CD4-positive, alpha-beta memory T cell (primary cell): ENCODE measurements at places on chromosomes 1 and 21. TPM values are rescaled to one million over a fixed set of nuclear protein-coding genes. Genes with fewer than 3 reads are reported as not detected.
A peak's percentile ranks its signal among the peaks of the same experiment; 100 is the strongest.

The OLFM3 gene
- not detected for total RNA-seq

The DFFA gene
- total RNA-seq, result 25.3 TPM

DNA sequence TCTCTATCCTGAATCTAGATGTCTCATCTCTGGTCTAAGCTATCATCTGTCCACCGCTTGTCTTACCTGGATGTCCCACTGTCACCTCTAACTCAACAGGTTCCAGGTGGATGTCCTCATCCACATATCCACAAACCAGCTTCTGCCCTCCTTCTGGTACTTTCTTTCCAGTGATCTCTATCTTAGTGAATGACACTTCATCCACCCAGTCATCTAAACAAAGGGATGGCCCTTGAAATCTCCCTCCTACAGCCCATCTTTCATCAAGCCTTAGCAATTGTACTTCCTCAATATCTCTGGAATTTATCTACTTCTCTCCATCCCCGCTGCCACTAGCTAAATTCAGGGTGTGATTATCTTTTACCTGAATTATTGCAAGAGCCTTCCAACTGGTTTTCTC lies 33.9 kb upstream of the SERBP1 start:
- DNase-seq, result no peak

GRCh38 chr1:36203554-36204346 lies 20.5 kb upstream of the THRAP3 start:
- no peak for DNase-seq

DNA sequence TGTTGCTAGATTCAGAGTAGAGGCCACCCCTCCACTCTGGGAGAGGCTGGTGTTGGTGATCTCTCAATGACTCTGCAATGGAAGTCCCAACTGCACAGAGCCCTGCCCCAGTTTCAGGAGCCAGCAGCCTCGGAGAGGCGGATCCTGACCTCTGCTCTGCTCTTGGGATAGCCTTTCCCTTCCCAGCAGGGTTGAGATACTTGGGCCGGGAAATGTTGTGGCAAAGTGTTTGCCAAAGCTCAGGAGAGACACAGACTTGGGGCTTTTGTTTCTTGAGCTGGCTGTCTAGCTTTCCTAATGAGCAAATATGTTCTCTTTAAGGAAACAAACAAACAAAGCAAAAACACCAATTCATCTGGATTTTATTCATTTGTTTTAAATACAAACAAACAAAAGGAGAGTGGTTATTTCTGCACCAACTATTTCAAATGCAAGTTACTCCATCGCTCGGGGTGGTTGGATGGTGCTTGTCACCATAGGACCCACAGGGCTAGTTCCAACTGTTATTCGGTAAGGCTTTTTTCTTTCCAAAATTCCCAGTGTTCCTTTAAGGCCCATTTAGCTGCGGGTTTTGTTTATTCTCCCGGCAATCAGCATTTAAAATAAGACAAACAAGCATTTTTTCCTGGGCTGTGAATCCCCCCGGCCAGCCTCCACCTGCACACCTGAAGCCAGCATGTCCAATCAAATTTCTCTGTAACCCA lies 193.9 kb upstream of the LMO4 start:
- DNase-seq, result no peak

DNA sequence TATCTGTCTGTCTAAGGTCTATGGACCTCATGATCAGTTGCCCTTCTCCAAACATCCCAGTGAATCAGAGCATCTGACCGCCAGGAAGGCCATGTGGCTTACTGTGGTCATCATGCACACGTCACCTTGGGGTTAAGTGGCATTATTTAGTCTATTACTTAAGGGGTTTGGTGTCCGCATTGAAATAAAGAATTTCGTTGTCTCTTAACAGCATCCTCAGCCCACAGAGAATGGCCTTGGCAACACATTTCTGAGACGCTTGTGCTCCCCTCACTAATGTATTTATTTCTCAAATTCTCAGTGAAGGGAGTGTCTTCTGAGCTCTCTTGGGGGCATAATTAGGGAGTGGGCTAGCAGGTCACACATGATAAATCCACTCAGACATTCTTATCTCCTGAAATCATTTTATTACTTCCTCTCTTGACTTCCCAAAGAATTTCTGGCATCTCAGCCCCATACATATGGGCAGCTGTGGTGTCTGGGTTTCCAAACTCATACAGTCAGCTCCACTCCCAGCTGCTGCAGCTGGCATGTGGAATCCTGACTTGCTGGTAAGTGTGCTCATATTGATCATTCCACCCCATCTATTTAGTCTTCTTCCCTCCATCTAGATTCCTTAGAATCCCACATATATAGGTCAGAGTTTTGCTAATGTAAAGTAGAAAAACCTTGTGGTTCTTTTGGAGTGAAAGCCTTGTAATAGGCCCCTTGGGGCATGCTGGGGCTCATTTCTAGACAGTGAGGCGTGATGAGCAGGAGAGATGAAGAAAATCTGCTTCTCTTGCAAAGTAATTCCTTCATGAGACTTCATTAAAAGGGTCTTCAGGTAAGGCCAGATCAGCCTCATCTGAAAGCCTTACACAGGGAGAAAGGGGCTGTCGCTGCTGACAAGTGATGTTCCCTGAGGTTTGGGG lies 110.5 kb downstream of the HHAT start:
- no peak for DNase-seq

GRCh38 chr1:56025942-56026341 lies 553.4 kb downstream of the PLPP3 start:
- DNase-seq, result no peak

DNA sequence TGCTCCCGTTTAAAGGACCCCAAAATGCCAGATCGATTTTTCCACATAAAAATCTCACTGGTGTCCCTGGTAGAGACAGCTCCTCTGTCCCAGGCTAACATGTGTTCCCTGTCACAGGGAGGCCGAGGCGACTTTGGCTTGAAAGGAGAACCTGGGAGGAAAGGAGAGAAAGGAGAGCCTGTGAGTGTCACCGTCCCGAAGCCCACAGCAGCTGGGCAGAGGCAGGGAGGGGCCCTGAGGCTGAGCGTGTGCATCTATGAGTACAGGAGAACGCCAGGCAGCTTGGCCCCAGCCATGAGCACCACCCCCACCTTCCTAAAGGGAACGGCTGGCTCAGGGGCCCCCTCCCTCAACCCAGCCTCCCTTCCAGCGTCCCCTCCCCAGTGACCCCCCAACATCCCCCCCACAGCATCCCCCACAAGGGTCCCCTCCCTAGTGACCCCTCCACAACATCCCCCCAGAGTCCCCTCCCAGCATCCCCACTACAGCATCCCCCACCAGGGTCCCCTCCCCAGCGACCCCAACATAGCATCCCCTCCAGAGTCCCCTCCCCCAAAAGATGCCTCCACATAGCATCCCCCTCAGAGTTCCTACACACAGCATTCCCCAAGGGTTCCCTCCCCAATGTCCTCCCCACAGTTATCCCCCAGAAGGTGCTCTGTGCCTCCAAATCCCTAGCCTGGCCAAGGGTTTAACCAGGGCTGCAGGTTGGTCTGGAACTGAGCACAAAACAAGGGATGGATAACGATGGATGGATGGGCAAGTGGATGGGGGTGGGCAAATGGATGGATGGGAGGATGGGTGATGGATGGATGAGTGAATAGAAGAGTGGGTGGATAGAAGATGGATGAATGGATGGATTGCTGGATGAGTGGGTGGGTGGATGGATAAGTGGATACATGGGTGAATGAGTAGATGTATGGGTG lies 25.1 kb downstream of the COL6A2 start:
- no peak for DNase-seq

- DNase-seq, result no peak
These were observed 11.7 kb downstream of the LRRC71 start for GRCh38 chr1:156931974-156932710.

- peak; percentile 52 for DNase-seq
These were observed 167.7 kb upstream of the CSF3R start for GRCh38 chr1:36650200-36651065.

The PDZK1 gene
- total RNA-seq, result not detected

The SPRR5 gene
- total RNA-seq, result not detected

GRCh38 chr21:29524055-29524454 lies 225.3 kb downstream of the BACH1 start:
- DNase-seq, result no peak

The FCAMR gene
- not detected for total RNA-seq

GRCh38 chr1:206005778-206006180 lies 2.6 kb upstream of the RAB7B start:
- DNase-seq, result no peak

- no peak for DNase-seq
These were observed 14.4 kb upstream of the IFI6 start for GRCh38 chr1:27686223-27686990.

The CROCC gene
- total RNA-seq, result 84.9 TPM

The CAPN9 gene
- total RNA-seq, result not detected

GRCh38 chr1:238596703-238597102 lies 706.0 kb upstream of the ZP4 start:
- no peak for DNase-seq

DNA sequence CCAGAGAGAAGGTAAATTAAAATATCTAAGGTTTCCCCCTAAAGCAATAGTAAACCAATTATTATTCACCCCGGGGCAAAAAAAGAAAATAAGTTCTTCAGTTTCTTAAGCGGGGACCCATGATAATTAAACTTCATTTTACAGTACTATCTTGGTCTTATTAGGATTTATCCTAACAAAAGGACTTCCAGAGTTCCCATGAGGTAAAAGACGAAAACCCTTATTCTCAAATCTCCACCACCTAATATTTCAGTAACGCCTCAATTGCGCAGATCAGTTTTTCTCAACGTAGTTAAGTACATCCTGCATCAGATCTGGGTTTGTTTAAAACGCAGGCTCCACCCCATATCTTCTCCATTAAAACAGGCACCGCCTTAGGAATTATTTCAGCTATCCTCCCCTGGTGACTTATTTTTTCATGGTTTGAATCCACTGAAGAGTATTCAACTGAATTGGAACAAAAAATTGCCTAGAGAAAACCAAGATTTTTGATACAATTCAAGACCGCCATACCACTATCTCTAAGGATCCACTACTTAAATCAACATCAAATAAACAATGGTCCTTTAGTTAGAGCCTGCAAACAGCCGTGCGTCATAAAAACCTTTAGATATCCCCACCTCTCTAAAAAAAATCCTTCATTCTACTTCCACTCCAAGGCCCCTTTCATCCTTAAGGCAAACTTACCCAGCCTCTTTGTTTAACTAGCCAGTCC lies 1.7 kb downstream of the MCL1 start:
- peak; percentile 69 for DNase-seq

DNA sequence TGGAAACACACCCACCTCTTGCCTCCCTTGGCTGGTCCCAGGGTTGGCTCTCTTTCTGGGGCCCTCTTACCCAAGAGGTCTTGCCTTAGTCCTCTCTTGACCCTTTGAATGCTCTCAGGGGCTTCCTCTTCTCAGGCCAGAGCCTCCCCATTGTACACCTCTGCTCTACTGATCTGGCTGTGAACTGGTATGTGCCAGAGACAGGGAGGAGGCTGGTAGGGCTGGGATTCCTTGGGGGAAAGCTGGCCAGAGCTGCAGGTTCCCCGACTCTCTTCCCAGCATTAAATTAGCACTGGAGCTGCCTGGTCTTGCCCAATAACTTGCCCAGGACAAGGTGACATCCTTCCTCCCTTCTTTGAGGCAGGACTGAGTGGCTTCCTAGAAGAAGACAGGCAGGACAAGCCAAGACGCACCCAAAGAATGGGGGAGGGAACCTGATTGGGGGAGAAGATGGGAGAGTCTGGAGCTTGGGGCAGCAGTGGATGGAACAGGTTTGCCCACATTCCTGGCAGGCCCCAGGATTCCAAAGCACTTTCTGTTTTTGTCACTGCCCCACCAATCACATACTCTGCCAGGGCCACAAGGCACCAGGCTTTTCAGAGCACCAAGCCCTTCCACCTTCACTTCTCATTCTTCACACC lies 37.2 kb upstream of the CITED4 start:
- no peak for DNase-seq

- no peak for DNase-seq
These were observed 33.2 kb downstream of the STUM start for GRCh38 chr1:226581650-226582330.

The SNX27 gene
- total RNA-seq, result 44.3 TPM

DNA sequence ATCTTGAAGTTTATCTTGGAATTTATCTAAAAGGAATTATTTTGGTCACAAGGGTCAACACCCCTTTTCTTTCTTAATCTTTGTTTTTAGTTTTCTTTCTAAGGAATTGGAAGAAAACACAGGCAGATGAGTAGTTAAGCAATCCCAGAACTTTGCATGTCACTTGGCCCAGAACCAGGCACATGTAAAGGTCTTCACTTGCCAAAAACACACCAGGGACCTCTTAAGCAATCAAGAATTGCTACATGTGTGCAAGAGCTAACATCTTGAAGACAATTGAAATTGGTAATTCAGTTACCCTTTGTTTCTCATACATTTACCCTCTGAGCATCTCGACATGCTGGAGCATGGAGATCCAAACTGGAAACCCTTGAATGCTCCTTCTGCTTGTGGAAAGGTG lies 114.2 kb downstream of the ZC3H11B start:
- no peak for DNase-seq

- no peak for DNase-seq
These were observed 116.5 kb upstream of the SLC45A1 start for GRCh38 chr1:8201331-8201861.

The LORICRIN gene
- not detected for total RNA-seq

DNA sequence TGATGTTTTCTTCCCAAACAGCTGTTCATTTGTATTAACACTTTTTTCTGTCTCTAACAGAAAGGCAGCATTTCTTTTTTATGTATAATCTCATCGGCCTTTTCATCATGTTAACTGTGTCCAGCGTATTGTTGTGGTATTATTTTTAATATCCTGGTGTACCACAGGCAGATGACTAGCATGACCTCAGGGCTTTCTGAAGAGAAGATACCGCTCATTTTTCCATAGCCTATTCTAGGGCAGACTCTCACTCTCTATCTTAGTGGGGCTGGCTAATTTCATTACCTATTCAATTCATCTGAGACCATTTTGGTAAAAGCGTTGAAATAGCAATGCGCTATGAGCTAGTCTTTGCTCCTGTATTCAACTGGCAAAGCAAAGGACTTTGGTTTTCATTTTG lies 209.9 kb downstream of the SDCCAG8 start:
- no peak for DNase-seq

DNA sequence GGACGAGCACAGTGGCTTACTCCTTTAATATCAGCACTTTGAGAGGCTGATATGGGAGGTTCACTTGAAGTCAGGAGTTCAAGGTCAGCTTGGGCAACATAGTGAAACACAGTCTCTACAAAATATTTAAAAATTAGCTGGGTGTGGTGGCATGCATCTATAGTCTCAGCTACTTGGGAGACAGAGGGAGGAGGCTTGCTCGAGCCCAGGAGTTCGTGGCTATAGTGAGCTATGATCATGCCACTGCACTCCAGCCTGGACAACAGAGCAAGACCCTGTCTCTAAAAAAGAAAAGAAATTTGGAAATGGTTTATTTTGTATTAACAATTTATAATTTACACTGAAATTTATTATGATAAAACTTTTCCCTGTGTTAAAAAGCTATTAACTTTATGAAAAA lies 1.7 kb upstream of the ANGPTL3 start:
- DNase-seq, result no peak

DNA sequence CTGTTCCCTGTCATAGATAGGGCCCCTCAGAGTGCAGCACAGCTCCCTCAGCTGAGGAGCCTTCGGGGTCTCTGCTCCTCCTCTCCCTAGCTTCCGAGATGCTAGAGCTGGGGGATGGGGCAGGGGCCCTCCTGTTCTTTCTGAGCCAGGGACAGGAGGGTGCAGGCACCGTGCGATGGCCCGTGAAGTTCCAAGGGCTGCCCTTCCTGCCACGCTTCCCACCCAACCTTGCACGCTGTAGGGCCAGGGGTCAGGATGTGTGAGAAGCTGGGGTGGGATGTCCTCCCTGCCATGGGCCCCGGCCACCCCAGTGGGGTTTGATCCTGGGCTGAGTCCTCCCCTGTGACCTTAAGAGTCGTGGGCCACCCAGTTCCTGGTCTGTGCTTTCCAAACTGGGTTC lies 240.7 kb upstream of the C1orf174 start:
- no peak for DNase-seq
